Tibial nerve (tissue), 4 donors: ENCODE measurements at places on chromosomes 6 and 20.

DNA sequence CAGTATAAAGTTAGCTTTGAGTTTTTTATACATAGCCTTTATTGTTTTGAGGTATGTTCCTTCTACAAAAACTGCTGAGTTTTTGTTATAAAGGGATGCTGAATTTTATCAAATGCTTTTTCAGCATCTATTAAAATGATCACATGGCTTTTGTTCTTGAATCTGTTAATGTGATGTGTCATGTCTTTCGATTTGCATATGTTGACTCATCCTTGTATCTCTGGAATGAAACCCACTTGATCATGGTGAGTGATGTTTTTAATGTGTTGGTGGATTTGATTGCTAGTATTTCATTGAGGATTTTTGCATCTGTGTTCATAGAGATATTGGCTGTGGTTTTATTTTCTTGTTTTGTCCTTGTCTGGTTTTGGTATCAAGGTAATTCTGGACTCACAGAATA, 24.7 kb upstream of the BLCAP start:
- DNase-seq = no peak
- H3K4me3 ChIP-seq = no peak overlapping the region
- no peaks in the 10 kb centered on the region for H3K36me3 ChIP-seq
- no peaks in the 10 kb centered on the region for H3K4me1 ChIP-seq
- H3K27ac ChIP-seq = no peak overlapping the region
- no peaks in the 10 kb centered on the region for H3K27me3 ChIP-seq

DNA sequence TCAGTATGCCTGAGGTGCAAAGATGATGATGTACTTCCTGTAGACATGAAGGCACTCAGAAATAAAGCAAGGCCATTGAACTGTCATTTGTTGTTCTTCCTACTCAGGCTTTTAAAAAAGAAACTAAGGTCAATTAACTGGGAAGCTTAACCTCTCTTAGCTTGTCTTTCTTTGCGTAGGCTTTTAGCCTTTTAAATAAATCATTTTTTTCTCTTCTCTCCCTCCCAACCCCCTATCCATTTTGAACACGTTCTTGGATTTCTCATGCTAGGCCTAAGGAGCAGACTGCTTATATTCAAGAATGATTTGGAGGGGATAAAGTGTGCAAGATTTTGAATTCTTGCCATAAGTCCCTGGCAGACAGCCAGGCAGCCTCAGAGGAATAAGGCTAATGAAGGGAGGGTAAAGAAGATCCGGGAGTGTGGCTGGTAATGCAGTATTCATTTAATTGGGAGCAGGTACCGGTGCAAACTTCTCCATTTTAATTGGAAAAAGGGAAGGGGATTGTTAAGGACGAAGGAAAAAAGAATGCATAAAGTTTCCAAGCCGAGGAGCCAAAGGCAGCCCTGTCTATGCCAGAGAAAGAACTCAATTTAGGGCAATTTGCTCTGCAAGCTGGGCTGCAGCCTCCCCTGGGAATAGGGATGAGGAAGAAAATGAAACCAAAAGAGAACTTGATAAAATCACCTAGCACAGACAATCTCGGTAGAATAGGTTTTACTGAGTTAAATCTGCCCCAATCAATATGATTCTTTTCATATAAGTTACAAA, 343.8 kb upstream of the MMS22L start:
- no peak overlapping the region for H3K4me3 ChIP-seq
- H3K27ac ChIP-seq = no peak overlapping the region
- no peaks in the 10 kb centered on the region for H3K36me3 ChIP-seq
- no peaks in the 10 kb centered on the region for H3K4me1 ChIP-seq
- no peaks in the 10 kb centered on the region for H3K27me3 ChIP-seq

GRCh38 chr6:82131441-82131840, 116.1 kb downstream of the IBTK start:
- H3K27me3 ChIP-seq = no peaks in the 10 kb centered on the region
- H3K36me3 ChIP-seq = no peaks in the 10 kb centered on the region
- no peak for DNase-seq
- no peak overlapping the region for H3K4me3 ChIP-seq
- H3K4me1 ChIP-seq = no peaks in the 10 kb centered on the region

- no peak for DNase-seq
- H3K4me3 ChIP-seq = no peak overlapping the region
- H3K4me1 ChIP-seq = peaks cover 10% of the 10 kb centered on the region
- no peaks in the 10 kb centered on the region for H3K36me3 ChIP-seq
Measured at GRCh38 chr6:108799354-108799717, 48.9 kb upstream of the ARMC2 start.

DNA sequence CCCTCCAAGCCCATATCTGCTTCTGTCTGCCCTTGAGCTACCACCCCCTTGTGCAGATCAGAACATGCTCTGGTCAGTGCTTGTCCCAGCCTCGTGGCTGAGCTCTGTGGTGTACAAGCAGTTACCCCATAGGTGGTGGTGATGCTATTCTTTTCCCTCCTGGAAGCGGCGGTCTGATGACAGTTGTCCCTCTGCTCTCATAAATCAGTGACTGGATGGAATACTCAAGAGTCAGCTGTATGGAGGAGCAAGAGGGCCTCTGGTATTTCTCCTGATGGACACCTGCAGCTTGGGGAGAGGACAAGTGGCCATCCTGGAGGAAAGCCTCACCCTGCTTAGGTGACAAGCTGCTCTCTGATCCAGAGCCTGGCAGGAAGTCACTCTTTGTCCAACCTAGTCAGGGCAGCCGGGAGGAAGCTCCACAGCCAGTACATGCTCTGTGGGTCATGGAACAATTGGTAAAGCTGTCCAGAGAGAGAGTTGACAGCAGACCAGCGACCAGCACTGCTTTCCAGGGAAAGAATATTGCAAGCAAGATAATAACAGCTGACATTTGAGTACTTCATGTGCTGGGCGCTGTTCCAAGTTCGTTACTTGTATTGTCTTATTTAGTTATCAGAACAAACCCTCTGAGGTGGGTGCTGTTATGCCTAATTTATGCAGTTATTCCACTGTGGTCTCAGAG, 47.1 kb downstream of the SCAND1 start:
- no peaks in the 10 kb centered on the region for H3K27me3 ChIP-seq
- no peak overlapping the region for H3K27ac ChIP-seq
- H3K4me3 ChIP-seq = no peak overlapping the region

DNA sequence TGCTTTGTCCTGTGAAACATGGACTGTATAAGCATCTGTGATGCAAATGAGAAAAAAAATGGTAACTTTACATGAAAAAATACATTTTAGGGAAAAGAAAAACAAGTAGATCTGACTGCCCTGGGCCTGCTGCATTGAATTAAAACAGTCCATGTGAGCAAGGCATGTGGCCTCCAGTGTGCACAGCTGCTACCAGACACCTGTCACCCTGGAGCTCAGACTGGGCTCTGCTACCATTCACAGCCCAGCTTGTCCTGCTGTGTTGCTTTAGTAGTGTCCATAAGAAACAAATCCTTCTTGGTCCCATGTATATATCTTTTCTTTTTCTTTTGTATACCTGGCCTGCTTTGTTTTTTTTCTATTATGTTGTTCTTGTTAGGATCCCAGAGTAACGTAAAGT, 315.9 kb downstream of the NKAIN2 start:
- no peak overlapping the region for H3K27ac ChIP-seq
- H3K4me1 ChIP-seq = no peaks in the 10 kb centered on the region
- H3K36me3 ChIP-seq = no peaks in the 10 kb centered on the region
- no peaks in the 10 kb centered on the region for H3K27me3 ChIP-seq
- DNase-seq = no peak
- no peak overlapping the region for H3K4me3 ChIP-seq

- H3K27me3 ChIP-seq = no peaks in the 10 kb centered on the region
- H3K4me1 ChIP-seq = no peaks in the 10 kb centered on the region
- DNase-seq = no peak
- H3K36me3 ChIP-seq = peaks cover 83% of the 10 kb centered on the region
- no peak overlapping the region for H3K27ac ChIP-seq
Measured at GRCh38 chr20:58246346-58246745, 17.9 kb upstream of the ANKRD60 start.

GRCh38 chr6:110178626-110179405, 654 bp downstream of the WASF1 start:
- no peaks in the 10 kb centered on the region for H3K36me3 ChIP-seq
- H3K27me3 ChIP-seq = no peaks in the 10 kb centered on the region
- peaks cover 22% of the 10 kb centered on the region for H3K4me1 ChIP-seq
- peak overlapping the region; percentile 84 for H3K27ac ChIP-seq
- peak; percentile 12 for DNase-seq

DNA sequence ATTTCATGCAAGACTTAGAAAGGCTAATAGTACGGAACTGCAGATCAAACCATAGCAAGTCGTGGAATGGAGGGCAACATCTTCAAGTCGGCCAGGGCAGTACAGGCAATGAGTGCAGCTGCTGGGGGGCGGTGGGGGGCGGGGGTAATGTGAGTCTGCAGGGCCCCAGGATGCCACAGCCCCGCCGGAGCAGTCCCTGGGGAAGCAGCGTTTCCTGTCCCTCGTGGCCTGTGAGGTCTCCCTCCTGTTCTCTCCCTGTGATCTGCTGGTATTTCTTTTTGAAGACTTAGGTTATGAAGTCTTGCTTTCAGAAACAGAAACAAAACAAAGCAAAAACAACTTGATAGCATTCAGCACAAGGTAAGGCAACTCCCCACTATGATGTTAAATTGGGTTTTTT, 351.9 kb downstream of the FOXA2 start:
- H3K27me3 ChIP-seq = no peaks in the 10 kb centered on the region
- H3K36me3 ChIP-seq = no peaks in the 10 kb centered on the region
- H3K4me1 ChIP-seq = no peaks in the 10 kb centered on the region
- no peak overlapping the region for H3K27ac ChIP-seq
- H3K4me3 ChIP-seq = no peak overlapping the region

- no peak overlapping the region for H3K27ac ChIP-seq
- no peak overlapping the region for H3K4me3 ChIP-seq
- H3K4me1 ChIP-seq = no peaks in the 10 kb centered on the region
- no peaks in the 10 kb centered on the region for H3K27me3 ChIP-seq
- H3K36me3 ChIP-seq = no peaks in the 10 kb centered on the region
Measured at GRCh38 chr6:37418722-37419121, 14.3 kb upstream of the CMTR1 start.

DNA sequence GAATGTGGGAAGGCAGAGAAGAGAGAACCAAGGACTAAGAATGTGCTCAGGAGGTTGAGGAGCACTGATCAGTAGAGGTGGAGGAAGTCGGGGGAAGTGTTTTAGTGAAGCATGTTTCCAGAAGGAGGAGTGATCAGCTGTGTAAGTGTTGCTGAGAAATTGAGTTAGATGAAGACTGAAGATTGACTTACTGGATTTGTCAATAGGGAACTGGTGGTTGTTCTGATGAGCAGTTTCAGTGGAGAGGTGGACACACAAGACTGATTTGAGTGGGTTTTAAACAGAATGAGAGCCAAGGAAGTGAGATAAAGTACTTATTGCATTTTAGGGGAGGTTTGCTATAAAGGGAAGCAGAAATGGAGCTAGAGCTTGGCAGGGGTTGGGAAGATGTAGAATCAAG, 182.6 kb downstream of the CDKAL1 start:
- no peaks in the 10 kb centered on the region for H3K36me3 ChIP-seq
- no peak overlapping the region for H3K27ac ChIP-seq
- DNase-seq = no peak
- H3K4me3 ChIP-seq = no peak overlapping the region
- H3K4me1 ChIP-seq = no peaks in the 10 kb centered on the region
- H3K27me3 ChIP-seq = no peaks in the 10 kb centered on the region

DNA sequence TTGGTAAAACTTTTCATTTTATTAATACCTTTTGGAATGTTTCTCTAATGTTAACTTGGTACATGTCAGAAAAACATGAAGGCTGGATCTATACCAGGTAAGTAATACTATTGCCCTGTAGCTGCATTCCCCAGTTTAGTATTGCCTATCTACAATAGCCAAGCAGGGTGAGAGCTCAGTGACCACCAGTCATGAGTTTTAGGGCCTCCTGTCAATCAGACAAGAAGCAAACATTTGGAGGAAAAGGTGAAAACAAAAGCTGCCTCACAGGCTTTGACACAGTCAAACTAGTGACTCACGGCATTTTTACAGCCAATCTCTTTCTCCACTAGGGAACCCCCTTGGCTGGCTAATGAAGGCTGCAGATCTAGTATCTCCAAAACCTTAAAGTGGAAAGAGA, 9.5 kb upstream of the CDC5L start:
- H3K27ac ChIP-seq = no peak overlapping the region
- DNase-seq = no peak
- no peak overlapping the region for H3K4me3 ChIP-seq
- no peaks in the 10 kb centered on the region for H3K36me3 ChIP-seq
- H3K27me3 ChIP-seq = no peaks in the 10 kb centered on the region

DNA sequence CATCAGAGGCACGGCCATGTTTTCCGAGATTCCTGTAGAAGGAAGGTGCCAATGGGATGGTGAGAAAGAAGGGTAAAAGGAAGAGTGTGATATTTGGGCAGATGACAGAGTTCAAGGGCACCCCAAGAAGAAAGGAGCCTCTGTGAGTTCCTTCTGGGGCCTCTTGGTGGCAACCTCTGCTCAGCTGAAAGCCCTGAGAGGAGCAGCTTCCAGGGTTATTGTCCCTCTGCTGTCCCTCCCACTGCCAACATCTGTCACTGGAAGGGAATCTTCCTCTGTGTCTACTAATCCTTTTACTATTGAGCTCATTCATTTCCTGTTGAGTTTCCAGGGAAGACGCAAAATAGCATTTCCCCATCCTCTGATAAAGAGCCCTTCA, 40.0 kb upstream of the KCNK16 start:
- no peaks in the 10 kb centered on the region for H3K27me3 ChIP-seq
- no peaks in the 10 kb centered on the region for H3K4me1 ChIP-seq
- no peak for DNase-seq

- H3K27ac ChIP-seq = no peak overlapping the region
- no peak for DNase-seq
- no peak overlapping the region for H3K4me3 ChIP-seq
- H3K36me3 ChIP-seq = no peaks in the 10 kb centered on the region
Measured at GRCh38 chr20:60237981-60238380, 279.8 kb downstream of the CDH26 start.

DNA sequence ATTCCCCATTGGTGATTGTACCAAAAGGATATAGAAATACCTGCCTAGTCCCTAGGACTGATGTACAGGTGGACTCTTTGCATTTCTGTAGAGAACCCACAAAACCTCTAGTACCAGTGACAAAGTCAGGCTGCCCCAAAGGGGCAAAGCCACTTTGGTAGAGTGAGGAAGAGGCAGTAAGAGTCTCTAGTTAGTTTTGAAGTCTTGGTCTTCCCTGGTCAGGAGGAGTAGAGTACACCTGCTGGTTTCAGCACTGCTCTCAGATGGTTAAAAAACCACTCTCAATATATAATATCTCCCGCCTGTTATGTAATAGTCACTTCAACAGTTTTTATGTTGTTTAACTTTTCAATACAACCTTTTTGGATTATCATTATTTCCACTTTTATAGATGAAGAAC, 344.9 kb downstream of the CDKAL1 start:
- no peaks in the 10 kb centered on the region for H3K36me3 ChIP-seq
- no peak overlapping the region for H3K4me3 ChIP-seq
- H3K27ac ChIP-seq = no peak overlapping the region
- no peak for DNase-seq
- H3K4me1 ChIP-seq = no peaks in the 10 kb centered on the region

- DNase-seq = no peak
- peaks cover 2% of the 10 kb centered on the region for H3K4me1 ChIP-seq
- no peaks in the 10 kb centered on the region for H3K36me3 ChIP-seq
- no peak overlapping the region for H3K27ac ChIP-seq
Measured at GRCh38 chr20:57566399-57566798, 5.5 kb downstream of the PCK1 start.

- no peak overlapping the region for H3K4me3 ChIP-seq
- no peak for DNase-seq
- H3K36me3 ChIP-seq = no peaks in the 10 kb centered on the region
- peaks cover 7% of the 10 kb centered on the region for H3K4me1 ChIP-seq
- H3K27me3 ChIP-seq = no peaks in the 10 kb centered on the region
Measured at GRCh38 chr20:41304002-41304401, 13.5 kb downstream of the ZHX3 start.

GRCh38 chr6:25899123-25899522, 25.1 kb upstream of the SLC17A3 start:
- H3K27me3 ChIP-seq = no peaks in the 10 kb centered on the region
- H3K36me3 ChIP-seq = no peaks in the 10 kb centered on the region
- DNase-seq = no peak
- H3K4me1 ChIP-seq = no peaks in the 10 kb centered on the region
- H3K4me3 ChIP-seq = no peak overlapping the region
